ENCODE measurements at places on chromosomes 13 and 19.
A peak's percentile ranks its signal among the peaks of the same experiment; 100 is the strongest.

DNA sequence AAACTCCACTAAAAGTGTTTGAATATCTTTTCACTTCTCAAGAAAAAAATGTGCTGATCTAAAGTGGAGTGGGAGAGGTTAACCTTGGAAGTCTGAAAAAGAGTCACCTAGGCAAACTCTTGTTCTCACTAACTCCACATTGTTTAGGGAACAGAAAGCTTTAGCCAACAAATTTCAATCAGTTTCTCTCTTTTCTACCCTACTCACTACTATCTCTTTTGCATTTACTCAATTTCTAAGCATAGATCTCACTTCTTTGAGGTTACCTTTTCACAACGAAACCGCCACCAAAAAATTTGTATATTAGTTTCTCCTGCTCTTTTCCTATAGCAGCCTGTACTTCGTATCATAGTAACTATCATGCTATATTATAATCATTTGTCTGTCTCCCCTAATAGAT lies 6.3 kb downstream of the NHLRC3 start:
- no peak for DNase-seq

GRCh38 chr13:114108141-114108761 lies 24.2 kb downstream of the RASA3 start:
- no peak for DNase-seq

DNA sequence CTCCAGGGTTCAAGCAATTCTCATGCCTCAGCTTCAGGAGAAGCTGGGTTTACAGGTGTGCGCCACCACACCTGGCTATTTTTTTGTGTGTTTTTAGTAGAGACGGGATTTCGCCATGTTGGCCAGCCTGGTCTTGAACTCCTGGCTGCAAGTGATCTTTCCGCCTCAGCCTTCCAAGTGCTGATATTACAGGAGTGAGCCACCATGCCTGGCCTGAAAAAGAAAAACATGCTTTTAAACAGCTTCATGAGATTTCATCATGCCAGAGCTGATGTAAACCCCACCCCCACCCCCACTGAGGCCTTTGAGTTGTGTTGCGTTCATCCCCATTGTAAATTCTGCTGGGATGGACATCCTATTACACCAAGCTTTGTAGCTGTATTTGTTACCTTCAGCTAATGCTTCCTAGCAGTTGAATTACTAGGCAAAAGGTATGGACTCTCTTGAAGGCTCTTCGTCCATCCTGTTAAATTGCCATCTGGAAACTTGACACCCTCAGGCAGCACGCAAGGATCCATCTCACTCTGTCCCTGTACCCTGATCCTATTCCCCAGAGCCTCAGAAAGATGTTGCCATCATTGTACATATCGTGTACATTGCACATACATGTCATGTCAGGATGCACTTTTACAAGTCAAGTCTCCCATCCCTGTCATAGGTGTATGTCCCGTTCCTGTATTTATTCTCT lies 47.3 kb downstream of the NFIX start:
- no peak for DNase-seq

DNA sequence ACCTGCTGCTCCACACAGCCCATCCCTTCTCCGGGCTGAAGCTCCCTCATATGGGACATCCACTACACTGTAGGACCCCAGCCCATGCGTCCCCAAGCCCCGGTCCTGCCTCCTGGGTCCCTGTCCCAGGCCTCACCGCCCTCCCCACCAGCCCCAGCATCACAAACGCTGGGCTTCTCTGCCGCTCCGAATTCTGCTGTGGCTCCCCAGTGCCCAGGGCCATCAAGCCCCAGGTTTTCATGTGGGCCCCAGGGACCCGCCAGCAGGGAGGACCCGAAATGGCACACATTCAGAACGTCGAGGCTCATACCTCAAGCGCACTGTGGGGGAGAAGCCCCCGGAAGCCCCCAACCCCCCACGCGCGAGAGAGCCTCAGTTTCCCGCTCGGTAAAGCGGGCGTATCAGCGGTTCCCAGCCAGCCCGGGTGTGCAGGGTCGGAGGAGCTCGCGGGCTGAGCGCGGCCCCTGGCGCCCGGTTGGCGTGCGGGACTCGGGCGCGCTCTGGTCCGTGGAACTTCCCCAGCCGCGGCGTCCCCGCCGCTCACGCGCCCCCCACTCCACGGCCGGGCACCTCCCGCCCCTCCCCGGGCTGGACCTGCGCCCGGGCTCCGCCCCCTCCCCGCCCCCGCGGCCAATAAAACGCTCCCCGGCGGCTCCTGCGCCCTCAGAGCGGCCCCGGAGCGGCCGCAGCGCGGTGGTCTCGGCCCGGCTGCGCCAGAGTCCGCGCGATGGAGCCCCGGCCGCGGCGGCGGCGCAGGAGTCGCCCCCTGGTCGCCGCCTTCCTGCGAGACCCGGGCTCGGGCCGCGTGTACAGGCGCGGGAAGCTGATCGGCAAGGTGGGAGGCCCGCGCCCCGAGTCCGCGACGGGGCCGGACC lies at the start of gene PLK5:
PLK5 (plus strand) TSS at position 666 of the 875 bp plus-strand sequence. CDS start 2,920 bp downstream, outside the sequence.
- DNase-seq, result no peak

DNA sequence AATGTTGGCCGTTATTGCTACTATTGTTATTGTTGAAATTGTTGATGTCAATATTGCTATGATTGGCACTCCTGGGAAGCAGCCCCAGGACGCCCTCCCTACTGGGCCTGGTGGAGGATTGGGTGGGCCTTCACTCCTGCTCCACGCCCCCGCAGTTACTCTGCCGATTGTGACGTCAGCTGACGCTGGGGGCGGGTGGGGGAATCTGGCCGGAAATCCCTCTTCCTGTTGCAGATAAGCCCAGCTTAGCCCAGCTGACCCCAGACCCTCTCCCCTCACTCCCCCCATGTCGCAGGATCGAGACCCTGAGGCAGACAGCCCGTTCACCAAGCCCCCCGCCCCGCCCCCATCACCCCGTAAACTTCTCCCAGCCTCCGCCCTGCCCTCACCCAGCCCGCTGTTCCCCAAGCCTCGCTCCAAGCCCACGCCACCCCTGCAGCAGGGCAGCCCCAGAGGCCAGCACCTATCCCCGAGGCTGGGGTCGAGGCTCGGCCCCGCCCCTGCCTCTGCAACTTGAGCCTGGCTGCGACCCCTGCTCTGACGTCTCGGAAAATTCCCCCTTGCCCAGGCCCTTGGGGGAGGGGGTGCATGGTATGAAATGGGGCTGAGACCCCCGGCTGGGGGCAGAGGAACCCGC lies at the start of gene ETV2:
ETV2 (plus strand) TSS at position 231 of the 637 bp plus-strand sequence. CDS start 716 bp downstream, outside the sequence.
- DNase-seq, result peak; percentile 63

GRCh38 chr13:94020833-94021232 lies 458.6 kb downstream of the DCT start:
- no peak for DNase-seq

- no peak for DNase-seq
Measured at GRCh38 chr13:106089261-106089980, 446.0 kb downstream of the EFNB2 start.
